ENCODE measurements at places on chromosomes 7 and 10. TPM values are rescaled to one million over a fixed set of nuclear protein-coding genes. Genes with fewer than 3 reads are reported as not detected.

DNA sequence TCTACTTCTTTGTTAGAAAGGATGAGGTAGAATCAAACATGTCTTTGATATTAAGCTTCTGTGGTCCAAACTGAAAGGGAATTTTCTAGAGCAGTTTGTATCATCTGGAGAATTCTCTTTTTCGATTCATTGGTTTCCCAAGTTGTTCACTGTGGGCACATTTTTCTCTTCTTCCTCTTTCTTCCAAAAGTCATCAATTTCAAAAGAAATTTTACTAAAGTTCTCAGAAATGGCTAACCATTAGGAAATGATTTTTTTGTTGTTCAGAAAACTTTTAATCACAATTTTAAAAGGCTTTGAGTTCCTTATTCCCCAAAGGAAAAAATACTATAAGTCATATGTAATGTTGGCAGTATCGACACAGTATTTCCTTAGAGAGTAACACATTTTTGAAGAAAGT is 28.3 kb upstream of the CCDC6 start:
- H3K36me3 ChIP-seq: no peaks in the 10 kb centered on the region
- no peaks in the 10 kb centered on the region for H3K4me1 ChIP-seq
- H3K27me3 ChIP-seq: no peaks in the 10 kb centered on the region

DNA sequence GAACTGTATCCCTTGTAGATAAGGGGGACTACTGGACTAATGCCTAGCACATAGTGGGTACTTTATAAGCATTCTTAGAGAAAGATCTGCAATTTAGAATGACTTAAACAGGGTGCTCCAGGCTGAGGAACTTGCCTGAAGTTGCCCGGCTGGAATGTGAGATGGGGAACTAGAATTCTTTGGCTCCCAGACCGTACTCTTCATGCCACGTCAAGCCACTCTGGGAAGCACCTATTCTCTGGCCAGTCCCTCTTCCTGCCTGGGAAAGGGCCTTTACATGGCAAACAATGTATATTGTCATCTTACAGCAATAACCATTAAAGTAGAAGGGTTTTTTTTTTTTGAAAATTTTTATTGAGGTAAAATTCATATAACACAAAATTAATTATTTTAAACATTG is 34.5 kb downstream of the ATXN7L1 start:
- H3K27me3 ChIP-seq: no peaks in the 10 kb centered on the region
- no peak for DNase-seq
- H3K4me1 ChIP-seq: peaks cover 12% of the 10 kb centered on the region
- no peak overlapping the region for H3K4me3 ChIP-seq

- no peaks in the 10 kb centered on the region for H3K36me3 ChIP-seq
- DNase-seq: no peak
- H3K4me1 ChIP-seq: no peaks in the 10 kb centered on the region
- H3K27ac ChIP-seq: no peak overlapping the region
- H3K4me3 ChIP-seq: no peak overlapping the region
These were observed 28.0 kb upstream of the CTTNBP2 start for GRCh38 chr7:117901089-117901797.

DNA sequence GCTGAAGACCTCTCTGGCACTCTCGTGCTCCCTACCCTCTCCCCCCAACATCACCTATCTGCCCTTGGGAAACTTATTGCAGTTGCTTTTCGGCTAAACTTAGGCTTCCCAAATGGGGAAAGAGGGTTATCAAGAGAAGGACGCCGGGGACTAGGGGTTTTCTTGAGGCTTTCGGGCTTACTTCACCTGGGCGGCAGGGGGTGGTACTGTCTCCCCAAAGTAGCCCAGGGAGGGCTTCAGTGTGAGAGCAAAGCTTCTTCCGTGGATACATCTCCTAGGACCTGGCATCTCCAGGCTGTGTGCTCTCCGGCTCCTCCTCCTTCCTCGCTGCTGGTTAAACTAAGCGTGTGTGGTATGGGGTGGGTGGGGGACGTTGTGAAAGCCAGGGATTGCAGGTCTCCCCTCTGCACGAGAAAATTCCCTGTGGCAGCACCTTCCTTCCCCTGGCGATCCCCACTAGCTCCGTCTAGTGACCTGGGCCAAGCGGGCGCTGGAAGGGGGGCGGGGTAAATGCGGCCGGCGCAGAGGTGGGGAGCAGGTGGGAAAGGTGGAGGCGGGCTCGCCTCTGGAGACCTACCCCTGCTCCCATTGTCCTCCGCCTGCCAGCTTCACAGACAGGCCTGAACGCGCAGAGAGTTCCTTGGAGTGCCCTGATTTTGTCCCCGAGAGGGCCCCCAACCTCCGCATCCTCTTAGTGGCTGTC is 1.1 kb downstream of the PLXDC2 start:
- H3K27me3 ChIP-seq: peaks cover 4% of the 10 kb centered on the region
- H3K4me1 ChIP-seq: no peaks in the 10 kb centered on the region
- H3K4me3 ChIP-seq: peak overlapping the region; percentile 83
- no peaks in the 10 kb centered on the region for H3K36me3 ChIP-seq
- DNase-seq: peak; percentile 26

DNA sequence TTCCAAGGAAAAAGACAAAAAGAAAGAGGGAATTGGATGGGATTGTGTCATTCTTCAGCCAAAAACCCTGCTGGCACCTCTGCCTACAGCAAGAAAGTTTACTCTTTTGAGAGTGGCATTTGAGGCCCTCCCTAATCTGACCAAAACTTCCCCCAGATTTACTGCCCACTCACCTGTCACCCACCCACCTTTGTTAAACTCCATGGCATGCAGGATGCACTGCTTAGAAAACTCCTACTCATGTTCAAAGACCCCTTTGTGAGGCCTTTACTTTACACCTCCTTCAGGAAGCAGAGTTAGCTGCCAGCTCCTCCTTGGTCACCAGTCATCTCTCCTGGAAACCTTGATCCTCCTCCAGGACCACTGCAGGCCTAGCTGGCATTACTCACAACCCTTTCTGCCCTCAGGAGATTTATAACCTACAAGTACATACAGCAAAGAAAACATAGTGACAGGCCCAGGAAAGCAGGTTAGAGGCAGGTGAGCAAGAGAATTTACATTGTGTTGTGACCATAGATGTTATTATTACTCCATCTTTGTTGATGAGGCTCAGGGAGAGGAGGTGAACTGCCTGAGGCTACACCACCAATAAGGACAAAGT is 10.3 kb upstream of the PLAC9 start:
- H3K36me3 ChIP-seq: no peaks in the 10 kb centered on the region
- DNase-seq: no peak
- H3K4me3 ChIP-seq: no peak overlapping the region
- no peaks in the 10 kb centered on the region for H3K4me1 ChIP-seq
- H3K27me3 ChIP-seq: no peaks in the 10 kb centered on the region

GRCh38 chr10:12689893-12690292 is 311.6 kb downstream of the CCDC3 start:
- no peak overlapping the region for H3K4me3 ChIP-seq
- no peaks in the 10 kb centered on the region for H3K4me1 ChIP-seq
- H3K27ac ChIP-seq: no peak overlapping the region
- no peaks in the 10 kb centered on the region for H3K36me3 ChIP-seq
- no peak for DNase-seq

GRCh38 chr10:22779331-22780019 is 65.1 kb upstream of the PIP4K2A start:
- H3K36me3 ChIP-seq: no peaks in the 10 kb centered on the region
- H3K4me3 ChIP-seq: no peak overlapping the region
- no peaks in the 10 kb centered on the region for H3K4me1 ChIP-seq
- no peak for DNase-seq
- no peak overlapping the region for H3K27ac ChIP-seq

GRCh38 chr7:154836021-154836448 is 166.9 kb downstream of the PAXIP1 start:
- H3K27me3 ChIP-seq: no peaks in the 10 kb centered on the region
- no peaks in the 10 kb centered on the region for H3K36me3 ChIP-seq
- no peak for DNase-seq
- H3K4me3 ChIP-seq: no peak overlapping the region
- no peaks in the 10 kb centered on the region for H3K4me1 ChIP-seq

DNA sequence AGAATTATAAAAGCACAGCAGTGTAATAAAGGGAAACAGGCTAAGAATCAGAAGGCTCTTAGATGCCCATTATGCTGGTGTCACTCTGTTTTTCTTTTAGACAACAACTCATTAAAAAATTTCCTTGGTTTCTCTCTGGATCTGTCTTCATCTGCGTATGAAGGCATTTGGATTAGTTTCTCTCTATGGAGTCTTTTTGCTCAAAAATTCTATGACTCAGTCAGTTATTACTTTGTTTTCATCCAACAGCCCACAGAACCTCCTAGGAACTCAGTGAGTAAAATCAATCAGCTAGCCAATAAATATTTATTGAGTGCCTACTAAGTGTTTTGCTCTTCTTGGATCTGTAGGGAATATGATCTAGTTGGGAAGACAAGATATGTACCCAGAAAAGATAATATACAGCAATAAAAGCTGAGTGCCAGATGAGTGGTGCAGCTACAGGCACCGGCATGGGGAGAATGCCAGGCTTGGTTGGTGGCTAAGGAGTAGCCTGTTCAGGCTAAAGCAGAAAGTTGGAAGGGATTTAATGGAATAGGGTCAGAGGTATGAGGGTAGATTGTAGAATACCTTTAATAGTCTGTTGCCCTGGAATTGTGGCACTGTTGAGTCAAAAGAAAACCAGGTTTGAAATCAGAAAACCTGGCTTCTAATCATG is 156.2 kb downstream of the LRRC4 start:
- H3K27me3 ChIP-seq: no peaks in the 10 kb centered on the region
- H3K36me3 ChIP-seq: no peaks in the 10 kb centered on the region
- H3K4me3 ChIP-seq: no peak overlapping the region
- no peaks in the 10 kb centered on the region for H3K4me1 ChIP-seq

DNA sequence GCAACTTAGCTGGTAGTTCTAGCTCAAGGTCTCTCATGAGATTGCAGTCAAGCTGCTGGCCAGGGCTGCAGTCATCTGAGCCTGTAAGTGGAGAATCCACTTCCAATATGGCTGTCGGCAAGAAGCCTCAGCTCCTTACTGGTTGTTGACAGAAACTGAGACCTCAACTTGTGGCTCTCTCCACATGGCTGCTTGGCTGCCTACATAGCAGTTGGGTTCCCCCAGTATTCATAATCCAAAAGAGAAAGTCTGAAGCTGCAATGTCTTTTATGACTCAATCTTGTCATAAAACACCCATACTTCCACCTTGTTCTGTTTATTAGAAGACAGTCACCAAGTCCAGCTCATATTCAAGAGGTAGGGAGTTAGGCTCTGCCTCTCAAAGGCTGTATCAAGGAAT is 334.9 kb upstream of the KMT2E start:
- no peak for DNase-seq
- H3K4me1 ChIP-seq: no peaks in the 10 kb centered on the region
- no peaks in the 10 kb centered on the region for H3K36me3 ChIP-seq
- H3K27me3 ChIP-seq: no peaks in the 10 kb centered on the region

DNA sequence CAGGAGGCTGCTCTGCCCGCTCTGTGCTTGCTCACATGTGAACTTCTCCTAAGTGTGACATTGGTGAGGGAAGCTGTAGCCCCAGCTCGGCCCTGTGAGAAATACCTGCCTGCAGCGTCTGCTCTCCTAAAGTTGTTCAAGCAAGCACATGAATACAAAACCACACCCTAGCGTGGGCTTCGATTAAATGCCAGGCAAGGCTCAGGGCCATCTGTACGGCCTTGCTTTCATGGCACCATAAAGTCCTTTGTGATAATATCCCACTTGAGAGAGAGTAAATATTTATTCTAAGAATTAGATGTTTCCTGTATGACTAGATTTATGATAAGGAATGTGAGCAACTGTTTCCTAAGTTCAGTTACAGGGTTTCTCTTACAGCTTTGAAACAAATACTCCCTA is 262.8 kb upstream of the KLF14 start:
- peaks cover 17% of the 10 kb centered on the region for H3K36me3 ChIP-seq
- no peak overlapping the region for H3K4me3 ChIP-seq
- H3K4me1 ChIP-seq: peaks cover 76% of the 10 kb centered on the region
- no peak for DNase-seq
- H3K27me3 ChIP-seq: no peaks in the 10 kb centered on the region

- H3K36me3 ChIP-seq: peaks cover 52% of the 10 kb centered on the region
- DNase-seq: no peak
- H3K27ac ChIP-seq: no peak overlapping the region
- peaks cover 18% of the 10 kb centered on the region for H3K4me1 ChIP-seq
- H3K27me3 ChIP-seq: no peaks in the 10 kb centered on the region
These were observed 87.0 kb downstream of the ARMH3 start for GRCh38 chr10:101968940-101969321.

GRCh38 chr7:22565315-22565811 is 65.4 kb upstream of the STEAP1B start:
- H3K36me3 ChIP-seq: no peaks in the 10 kb centered on the region
- H3K27ac ChIP-seq: peak overlapping the region; percentile 17
- DNase-seq: no peak
- no peaks in the 10 kb centered on the region for H3K27me3 ChIP-seq
- peaks cover 37% of the 10 kb centered on the region for H3K4me1 ChIP-seq
- no peak overlapping the region for H3K4me3 ChIP-seq

GRCh38 chr10:62980687-62981086 is 152.4 kb upstream of the NRBF2 start:
- H3K27ac ChIP-seq: no peak overlapping the region
- no peaks in the 10 kb centered on the region for H3K4me1 ChIP-seq

DNA sequence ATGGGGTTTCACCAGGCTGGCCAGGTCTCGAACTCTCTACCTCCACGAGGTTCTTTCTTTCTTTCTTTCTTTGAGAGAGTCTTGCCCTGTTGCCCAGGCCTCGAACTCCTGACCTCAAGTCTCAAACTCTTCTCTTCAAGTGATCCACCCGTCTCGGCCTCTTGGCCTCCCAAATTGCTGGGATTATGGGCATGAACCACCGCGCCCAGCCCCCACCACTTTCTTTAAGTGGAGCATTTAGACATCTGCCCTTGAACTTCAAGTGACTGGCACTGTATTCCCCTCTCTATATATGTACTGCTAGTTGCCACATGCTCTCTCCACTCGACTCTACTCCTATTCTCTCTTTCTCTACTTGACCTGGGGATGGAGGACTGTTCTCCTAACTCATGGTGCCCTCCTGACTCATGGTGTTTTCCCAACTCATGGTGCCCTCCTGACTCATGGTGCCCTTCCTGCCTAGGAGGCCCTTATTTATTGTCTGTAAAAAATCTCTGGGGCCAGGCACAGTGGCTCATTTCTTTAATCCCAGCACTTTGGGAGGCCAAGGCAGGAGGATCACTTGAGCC is 19.3 kb upstream of the ACHE start:
- H3K36me3 ChIP-seq: no peaks in the 10 kb centered on the region
- no peak overlapping the region for H3K27ac ChIP-seq
- no peaks in the 10 kb centered on the region for H3K27me3 ChIP-seq
- H3K4me1 ChIP-seq: no peaks in the 10 kb centered on the region
- no peak overlapping the region for H3K4me3 ChIP-seq

- peaks cover 5% of the 10 kb centered on the region for H3K36me3 ChIP-seq
- no peaks in the 10 kb centered on the region for H3K27me3 ChIP-seq
- no peaks in the 10 kb centered on the region for H3K4me1 ChIP-seq
- no peak overlapping the region for H3K4me3 ChIP-seq
- H3K27ac ChIP-seq: no peak overlapping the region
- DNase-seq: no peak
These were observed 275.3 kb downstream of the HDAC9 start for GRCh38 chr7:18770822-18771221.

GRCh38 chr7:44621034-44621749 is 14.8 kb downstream of the OGDH start:
- no peaks in the 10 kb centered on the region for H3K27me3 ChIP-seq
- DNase-seq: peak; percentile 71
- H3K27ac ChIP-seq: peak overlapping the region; percentile 75
- H3K36me3 ChIP-seq: no peaks in the 10 kb centered on the region

GRCh38 chr7:29116361-29117200 is 29.8 kb downstream of the CPVL start:
- no peaks in the 10 kb centered on the region for H3K4me1 ChIP-seq
- no peak overlapping the region for H3K27ac ChIP-seq
- DNase-seq: no peak
- H3K27me3 ChIP-seq: no peaks in the 10 kb centered on the region

Gene CLIP2
- 2.2 TPM for total RNA-seq

Gene SPDYE9
- total RNA-seq: not detected

Gene RHOBTB1
- 23.6 TPM for total RNA-seq

Gene MKI67
- total RNA-seq: 0.19 TPM

Gene LRRC4
- 3.2 TPM for total RNA-seq

Gene HABP2
- 0.15 TPM for total RNA-seq

Gene STOX1
- total RNA-seq: 1.8 TPM

All from psoas muscle (tissue), 8 donors.